Fibroblast of gingiva (primary cell): ENCODE measurements at places on chromosomes 4 and X.

- no peak for DNase-seq
Measured at GRCh38 chrX:56804867-56805266, 75.8 kb downstream of the NBDY start.

- no peak for DNase-seq
Measured at GRCh38 chr4:8128100-8128856, 30.3 kb downstream of the ABLIM2 start.

DNA sequence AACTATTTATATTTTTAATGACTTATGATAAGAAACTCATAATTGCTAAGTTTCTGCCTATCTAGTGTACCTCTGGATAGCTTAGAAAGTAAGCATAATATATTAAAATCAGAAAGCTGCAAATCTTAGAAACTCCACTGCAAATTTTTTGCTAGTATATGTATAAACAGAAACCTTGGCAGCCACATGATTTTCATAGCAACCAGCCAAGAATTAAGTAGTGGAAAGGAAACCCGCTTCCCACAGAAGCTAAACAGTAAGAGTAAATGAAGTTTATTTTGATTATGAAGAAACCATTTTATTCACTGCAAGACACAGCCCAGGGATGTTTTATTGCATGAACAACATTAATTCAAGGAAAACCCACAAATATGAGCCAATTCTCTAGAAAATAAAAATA is 872.5 kb upstream of the ADGRL3 start:
- no peak for DNase-seq

DNA sequence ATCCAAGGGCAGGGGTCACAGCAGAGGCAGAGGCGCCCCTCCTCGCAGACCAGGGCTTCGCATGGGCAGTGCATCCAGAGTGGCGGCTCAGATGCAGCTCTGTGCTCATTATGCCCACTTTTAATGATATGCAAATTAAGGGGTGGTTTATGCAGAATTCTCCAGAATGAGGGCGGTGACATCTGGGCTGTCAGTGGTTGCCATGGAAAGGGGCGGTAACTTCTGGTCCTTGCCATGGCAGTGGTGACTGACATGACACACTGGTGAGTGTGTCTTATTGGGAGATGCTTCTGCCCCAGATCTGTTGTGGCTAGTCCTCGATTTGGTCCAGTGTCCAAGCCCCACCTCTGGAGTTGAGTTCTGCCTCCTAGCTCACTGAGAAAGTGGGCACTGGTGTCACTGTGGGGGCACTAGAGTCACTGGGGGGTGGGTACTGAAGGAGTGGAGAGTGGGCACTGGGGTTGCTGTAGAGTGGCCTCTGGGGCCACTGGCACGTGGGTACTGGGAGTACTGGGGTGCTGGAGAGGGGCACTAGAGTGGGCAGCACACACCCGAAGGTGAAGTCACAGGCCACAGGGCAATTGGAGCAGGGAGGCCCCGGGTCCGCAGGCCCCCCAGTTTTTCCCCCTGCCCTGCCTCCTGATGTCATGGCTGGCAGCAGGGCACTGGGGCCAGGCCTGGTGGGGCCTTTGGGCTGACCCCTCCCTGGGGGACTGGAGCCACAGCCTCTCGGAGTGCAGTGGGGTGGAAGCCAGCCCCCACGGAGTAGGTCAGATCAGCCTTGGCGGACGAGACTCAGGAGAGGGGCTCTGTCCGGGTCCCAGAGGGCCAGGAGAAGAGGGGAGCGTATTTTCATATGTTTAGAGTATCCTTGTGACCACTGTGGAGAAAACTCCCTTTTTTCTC is 98.6 kb upstream of the NKX1-1 start:
- DNase-seq, result no peak

DNA sequence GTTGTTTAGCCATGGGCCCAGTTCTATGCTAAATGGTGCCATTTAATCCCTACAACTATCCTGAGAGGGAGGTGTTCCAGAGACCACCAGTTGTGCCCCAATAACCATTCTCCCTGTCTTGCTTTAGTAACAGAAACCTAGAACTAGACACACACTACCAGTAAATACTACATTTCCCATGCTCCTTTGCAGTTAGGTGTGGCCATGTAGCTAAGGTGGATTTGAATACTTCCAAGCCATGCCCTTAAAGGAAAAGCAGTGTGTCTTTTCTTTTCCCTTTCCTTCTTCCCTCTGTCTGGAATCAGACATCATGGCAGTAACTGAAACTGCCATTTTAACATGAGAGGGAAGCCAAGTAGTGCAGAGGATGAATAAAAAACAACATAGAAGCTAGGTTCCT is 90.9 kb upstream of the TMEM33 start:
- DNase-seq, result no peak

DNA sequence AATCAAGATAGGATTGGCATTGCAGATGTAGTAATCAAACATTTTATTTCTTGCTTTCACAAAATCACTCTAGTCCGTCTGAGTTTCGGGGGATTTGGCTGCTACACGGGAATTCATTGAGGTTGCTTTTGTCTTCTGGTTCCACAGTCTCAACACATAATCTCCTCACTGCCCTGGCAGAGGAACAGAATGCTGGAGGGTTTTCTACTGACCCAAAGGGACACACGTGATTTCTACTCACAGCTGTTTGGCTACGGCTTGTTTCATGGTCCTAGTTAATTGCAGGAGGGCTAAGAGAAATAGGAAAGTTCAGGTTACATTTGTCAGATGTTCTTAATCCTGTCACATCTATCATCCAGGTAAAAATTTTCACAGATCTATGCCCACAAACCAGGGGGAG is 1811.6 kb downstream of the ARAP2 start:
- no peak for DNase-seq

- peak; percentile 3 for DNase-seq
Measured at GRCh38 chr4:152304220-152304619, 231.7 kb downstream of the FBXW7 start.

DNA sequence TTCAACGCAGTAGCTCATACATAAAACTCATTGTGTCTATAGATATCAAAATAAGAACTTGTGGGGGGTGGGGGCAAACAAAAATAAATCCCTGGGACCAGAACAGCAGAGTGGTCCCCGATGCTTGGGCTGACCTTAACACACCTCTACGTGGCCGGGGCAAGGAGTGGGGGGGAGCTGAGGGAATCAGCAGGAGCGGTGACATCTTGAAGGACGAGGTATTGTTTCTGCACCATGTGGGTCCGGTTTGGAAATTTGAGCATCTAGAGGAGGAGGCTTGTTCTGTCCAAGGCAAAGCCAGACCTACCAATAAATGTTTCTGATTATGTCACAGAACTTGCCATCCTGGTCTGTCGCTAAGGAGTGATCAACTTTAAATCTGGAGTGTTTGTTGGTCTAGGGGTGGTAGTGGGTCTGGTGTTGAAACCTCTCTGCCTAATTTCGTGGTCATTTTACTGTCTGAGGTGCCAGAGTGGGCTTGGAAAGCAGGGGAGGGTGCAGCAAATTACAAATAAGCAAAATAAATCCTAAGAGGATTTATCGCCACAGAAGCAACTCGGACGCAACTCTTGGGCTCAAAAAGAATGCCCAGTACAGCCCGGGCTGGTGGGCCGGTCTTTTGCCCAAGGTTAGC is 774 bp upstream of the RAPGEF2 start:
- no peak for DNase-seq

DNA sequence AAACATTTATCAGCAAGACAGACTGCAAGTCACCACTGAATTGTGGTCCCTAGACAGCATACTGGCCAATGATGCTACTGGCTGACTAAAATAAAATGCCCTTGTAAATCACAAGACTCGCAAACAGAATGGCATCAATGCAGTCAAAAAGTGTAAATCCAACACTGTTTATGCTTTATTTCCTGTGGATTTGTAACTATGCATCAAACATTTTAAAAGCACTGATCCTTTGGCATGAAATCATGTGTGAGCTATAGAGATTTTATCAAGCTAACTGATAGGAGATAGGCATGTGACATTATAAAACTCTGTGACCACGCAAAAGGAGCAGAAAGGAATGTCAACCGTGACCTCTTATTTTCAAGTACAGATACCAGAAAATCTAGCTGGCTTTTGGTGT is 20.8 kb downstream of the MBNL3 start:
- no peak for DNase-seq

DNA sequence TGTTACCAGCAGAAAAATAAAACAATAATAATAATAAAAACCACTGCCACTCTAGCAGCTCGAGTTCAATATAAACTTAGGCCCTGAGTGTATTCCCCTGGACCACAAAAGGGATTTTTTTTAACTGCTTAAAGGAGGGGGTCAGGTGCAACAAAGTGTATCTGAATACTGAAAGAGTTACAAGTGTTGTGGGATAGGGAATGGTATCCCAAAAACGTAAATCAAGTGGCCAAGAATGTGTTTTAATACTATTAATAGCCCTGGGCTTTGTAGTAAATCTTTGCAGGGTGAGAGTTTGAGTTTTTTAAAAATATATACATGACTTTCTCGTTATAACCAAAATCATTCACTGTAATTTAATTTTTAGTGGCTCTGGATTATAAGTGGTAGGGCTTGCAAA is 860.1 kb upstream of the INTU start:
- no peak for DNase-seq

- no peak for DNase-seq
Measured at GRCh38 chrX:108091878-108092291, 307 bp downstream of the ATG4A start.

GRCh38 chr4:73998040-73999011 is at the start of gene CXCL5:
CXCL5 (minus strand) TSS chr4:73998677; CDS start chr4:73998581, 96 bp downstream.
- peak; percentile 52 for DNase-seq

GRCh38 chr4:115272185-115272584 is 158.8 kb upstream of the NDST4 start:
- no peak for DNase-seq

DNA sequence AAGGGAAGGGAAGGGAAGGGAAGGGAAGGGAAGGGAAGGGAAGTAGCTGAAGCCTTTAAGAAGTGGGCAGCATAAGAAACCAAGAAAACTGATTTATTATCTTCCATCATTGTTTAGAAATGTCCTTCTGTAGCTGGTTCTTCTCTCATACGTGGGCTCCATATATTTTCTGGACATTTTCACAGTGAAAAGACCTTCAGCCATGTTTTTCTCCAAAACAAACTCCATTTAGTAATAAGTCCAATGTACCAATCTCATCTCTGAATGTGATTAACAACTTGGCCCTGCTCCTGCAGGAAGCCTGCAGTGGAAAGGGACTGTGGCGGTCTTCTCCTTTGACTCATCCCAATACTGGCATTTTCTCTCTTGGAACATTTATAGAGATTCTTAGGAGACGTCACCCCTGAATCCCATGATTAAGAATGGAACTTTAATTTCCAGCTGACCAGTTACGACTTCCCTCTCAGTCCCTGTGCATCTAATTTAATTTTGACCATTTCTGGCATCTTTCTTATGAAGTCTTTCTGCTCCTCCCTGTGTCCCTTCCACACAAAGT is 96.6 kb upstream of the GUCY1A1 start:
- DNase-seq, result peak; percentile 86

GRCh38 chr4:26402458-26402857 is 81.6 kb downstream of the RBPJ start:
- no peak for DNase-seq

- DNase-seq, result no peak
Measured at GRCh38 chr4:123556526-123556925, 159.9 kb downstream of the SPRY1 start.

- DNase-seq, result no peak
Measured at GRCh38 chrX:105150557-105150956, 69.9 kb downstream of the TEX13A start.

DNA sequence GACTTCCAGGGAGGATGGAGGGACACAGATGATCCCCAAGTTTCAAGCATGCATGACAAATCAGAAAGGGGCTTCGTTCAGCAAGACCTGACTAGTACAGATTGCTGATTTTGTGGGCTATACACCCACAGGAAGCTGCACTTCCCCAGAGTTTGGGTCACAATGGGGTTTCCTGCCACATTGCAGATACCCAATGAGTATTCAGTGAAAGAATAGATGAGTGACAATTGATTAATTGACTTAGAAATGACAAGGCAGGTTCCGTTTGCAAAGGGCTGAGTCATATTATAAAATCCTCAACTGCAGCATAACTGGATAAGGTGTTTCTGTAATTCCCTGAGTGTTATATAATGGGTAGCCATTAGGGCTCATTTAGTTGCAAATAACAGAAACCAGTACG is 146.6 kb upstream of the TBL1X start:
- no peak for DNase-seq

GRCh38 chrX:34467437-34467836 is 189.6 kb downstream of the TMEM47 start:
- DNase-seq, result no peak

- no peak for DNase-seq
Measured at GRCh38 chrX:16319929-16320328, 152.6 kb downstream of the MAGEB17 start.

DNA sequence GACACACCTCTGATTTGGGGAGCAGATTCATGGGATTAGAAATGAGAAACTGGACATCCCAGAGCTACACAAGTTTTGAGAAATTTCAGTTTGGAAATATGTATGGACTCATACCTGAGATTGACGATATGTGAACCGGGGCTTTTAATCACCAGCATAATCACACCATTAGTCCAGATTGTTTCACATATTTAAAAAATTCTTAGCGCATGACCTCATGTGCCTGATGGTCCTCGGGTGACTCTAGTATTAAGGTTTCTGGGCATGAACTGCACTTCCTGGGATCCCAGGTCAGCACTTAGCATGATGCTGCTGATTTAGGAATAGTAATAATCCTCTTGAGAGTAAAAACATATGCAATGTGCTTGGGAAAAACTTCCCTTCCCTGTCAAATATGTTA is 91.9 kb upstream of the BCOR start:
- DNase-seq, result no peak

DNA sequence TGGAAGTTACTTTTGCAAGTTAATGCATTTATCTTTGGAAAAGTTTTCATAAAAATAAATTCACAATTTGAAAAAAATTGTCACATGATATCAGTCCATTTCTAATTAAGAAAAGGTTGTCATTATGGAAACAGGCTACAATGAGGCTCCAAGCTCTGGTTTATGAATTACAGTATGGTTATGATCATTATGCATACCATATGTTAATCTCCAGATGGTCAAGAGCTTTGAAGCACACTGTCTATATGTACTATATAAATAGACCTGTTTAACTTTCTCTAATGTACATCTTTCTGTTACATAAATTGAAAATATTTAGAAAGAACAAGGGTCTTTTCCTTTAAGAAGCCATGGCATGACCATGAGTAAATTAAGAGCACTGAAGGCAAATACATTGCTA is 2338.8 kb downstream of the PCDH7 start:
- no peak for DNase-seq

- no peak for DNase-seq
Measured at GRCh38 chr4:157889788-157890187, 283.0 kb downstream of the GASK1B start.

DNA sequence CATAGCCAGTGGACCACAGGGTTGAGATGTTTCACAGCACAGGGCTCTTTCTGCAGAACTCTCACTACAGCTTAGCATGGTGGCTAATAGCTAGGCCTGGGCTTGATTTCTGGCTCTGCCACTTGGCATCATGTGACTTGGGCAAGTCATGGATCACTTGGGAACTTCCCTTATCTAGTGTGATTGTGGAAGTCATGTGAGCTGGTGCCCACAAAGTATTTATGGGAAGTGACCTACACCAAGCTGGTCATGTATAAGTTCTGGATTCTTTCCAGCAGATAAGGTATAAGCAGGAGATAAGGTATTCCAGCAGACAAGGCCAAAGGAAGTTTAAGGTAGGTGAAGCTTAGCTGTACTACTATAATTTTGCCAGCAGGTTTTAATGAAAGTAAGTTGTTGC is 61.0 kb downstream of the REELD1 start:
- DNase-seq, result no peak
